Activated CD4-positive, alpha-beta T cell treated with anti-CD3 and anti-CD28 coated beads for 4 hours (primary cell): ENCODE measurements at places on chromosomes 6 and 20.

GRCh38 chr20:43755851-43756250, 29.0 kb upstream of the GTSF1L start:
- no peak for DNase-seq

- DNase-seq = no peak
Measured at GRCh38 chr6:56694002-56694401, 51.3 kb upstream of the DST start.

DNA sequence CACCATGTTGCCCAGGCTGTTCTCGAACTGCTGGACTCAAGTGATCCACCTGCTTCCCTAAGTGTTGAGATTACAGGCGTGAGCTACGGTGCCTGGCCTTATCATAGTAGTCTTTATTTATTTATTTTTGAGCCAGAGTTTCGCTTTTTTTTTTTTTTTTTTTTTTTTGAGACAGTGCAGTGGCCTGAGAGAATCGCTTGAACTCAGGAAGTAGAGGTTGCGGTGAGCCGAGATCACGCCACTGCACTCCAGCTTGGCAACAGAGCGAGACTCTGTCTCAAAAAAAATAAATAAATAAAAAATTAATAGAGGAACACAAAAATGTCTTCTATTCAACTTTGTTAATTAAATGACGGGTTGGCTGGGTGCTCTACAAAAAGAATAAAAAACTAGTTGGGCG, 12.9 kb downstream of the MAPRE1 start:
- DNase-seq = no peak

DNA sequence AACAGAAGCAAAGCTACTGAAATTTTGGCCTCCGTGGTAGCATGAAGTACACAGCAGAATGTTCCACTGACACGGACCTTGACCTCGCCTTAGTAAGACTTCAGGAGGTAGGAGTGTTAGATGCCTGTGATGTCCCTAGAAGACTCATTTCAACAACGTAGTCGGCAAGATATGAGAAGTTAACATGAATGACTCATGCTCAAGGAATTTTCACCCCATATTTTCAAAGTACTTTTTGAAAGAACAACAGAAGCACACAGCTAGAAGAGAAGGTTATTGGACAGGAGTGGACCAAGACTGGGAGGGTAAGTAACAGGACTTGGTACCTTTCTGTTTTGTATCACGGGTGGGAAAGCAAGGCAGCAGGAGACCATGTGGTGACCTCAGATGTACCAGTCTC, 78.0 kb downstream of the DZANK1 start:
- no peak for DNase-seq

DNA sequence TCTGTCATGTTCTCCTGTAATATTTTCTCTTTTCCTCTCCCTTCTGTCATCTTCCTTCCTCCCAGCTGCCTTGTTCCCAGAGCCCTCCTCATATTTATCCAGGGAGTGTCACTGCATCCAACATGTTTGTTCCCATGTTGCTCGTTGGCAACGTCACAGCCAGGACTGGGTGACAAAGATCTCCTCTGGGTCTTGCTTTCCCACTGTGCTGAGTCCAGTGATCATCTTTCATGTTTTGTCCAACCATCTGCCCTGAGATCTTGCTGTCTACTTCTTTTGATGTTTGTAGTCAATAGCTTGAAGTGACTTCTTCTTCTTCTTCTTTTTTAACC, 26.6 kb downstream of the FARS2 start:
- no peak for DNase-seq

- no peak for DNase-seq
Measured at GRCh38 chr6:153117986-153118879, 12.8 kb downstream of the RGS17 start.

GRCh38 chr20:34637245-34638038, 39.5 kb downstream of the PIGU start:
- DNase-seq = no peak

GRCh38 chr6:43759907-43760206, 10.2 kb upstream of the VEGFA start:
- no peak for DNase-seq

- no peak for DNase-seq
Measured at GRCh38 chr6:101202867-101203374, 190.6 kb upstream of the GRIK2 start.

DNA sequence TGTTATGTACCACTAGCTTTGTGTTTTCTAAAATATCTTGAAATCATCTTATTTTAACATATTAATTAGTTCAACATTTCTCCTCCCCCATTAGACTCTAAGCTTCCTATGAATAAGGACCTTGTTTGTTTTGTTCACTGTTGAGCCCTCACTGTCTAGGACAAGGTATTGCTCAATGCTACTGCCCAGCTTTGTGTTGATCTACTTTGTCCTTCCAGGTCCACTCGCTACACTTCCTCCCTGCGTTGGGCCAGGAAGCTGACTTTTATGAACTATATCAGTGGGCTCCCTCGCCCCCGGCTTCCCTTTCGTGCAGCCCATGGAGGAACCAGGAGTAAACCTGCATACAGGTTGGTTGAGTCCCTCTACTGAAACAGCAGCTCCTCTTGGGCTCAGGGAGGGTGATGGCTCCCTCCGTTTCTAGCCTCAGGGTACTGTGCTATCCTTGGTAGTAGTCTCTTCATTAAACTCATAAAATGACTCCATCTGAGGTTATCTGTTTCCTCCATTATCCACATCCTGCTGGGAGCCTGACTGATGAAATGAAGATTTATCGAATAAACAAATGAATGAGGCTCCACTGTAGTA, 272.5 kb downstream of the CLIC5 start:
- DNase-seq = no peak

DNA sequence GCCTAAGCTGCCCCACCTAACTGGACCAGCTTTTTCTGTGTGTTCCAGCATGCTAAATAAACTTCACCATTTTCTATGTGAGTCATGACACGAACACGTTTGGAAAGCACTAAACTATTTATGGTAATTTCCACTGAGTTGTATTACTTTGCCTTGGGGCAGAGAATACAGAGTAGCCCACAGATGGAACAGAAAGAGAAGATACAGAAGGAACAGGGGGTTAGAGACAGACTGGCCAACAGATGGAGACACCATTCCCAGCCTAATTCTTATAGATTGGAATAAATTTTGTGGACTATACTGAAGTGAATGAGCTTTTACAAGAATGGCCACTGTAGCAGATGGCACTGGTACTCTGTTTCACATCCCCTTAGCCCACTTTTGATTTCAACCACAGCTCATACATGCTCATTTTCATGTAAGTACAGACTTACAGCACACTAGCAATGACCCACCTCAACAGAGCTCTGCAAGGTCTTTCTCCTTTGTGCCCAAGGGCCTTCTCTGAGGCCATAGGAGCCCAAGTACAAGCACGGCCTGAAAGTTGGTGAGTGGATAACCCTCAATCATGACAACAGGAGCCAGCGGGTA, 13.1 kb upstream of the NT5DC1 start:
- DNase-seq = no peak

- DNase-seq = no peak
Measured at GRCh38 chr6:147768969-147769368, 260.5 kb downstream of the SAMD5 start.

GRCh38 chr6:166257911-166258318, 50.3 kb downstream of the PRR18 start:
- DNase-seq = no peak

- no peak for DNase-seq
Measured at GRCh38 chr20:14726591-14726990, 389.2 kb upstream of the FLRT3 start.

DNA sequence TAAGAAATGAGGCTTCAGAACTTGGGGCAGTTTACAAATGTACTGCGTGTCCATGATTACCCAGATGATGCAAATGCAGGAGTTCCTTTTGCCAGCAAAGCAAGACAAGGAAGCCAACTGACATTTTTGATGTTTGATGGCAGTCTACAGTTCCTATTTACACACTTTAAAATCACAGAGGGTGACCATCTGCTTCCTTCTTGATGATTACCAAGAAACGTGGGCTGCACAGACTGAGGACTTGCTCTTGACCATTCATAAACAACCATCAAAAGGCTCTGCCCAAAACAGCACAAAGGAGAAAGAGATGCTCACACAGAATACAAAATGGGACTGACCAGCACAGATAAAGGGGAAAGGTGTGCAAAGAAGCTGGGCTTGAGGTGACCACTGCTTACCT, 79.8 kb upstream of the TRAF3IP2 start:
- DNase-seq = no peak

GRCh38 chr6:104940893-104941728, 15.8 kb upstream of the LIN28B start:
- peak; percentile 12 for DNase-seq

- DNase-seq = no peak
Measured at GRCh38 chr6:98824902-98825599, 9.3 kb upstream of the POU3F2 start.

DNA sequence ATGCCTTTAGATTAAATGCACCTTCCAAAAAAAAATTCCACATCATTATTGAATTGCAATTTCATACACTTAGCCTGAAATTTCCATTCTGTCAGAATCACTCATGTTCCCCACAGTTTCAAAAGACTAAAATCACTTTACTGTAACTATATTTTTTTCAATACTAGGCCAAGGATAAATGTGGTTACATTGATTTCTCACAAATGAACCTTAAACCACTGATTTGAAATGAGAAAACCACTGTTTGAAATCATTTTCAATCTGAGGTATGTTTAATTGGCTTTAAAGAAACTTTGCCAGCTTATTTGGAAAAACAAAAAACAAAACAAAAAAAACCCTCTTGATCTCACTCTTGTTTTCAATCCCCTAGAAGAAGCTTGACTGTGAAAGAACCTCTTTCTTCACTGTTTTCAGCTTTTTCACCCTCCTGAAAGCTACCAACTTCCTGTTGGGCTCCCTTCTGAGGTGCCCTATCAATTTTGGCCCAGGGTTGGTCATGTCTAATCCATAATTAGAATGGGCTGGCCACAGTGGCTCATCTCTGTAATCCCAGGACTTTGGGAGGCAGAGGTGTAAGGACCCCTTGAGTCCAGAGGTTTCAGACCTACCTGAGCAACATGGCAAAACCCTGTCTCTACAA, 242.5 kb downstream of the ADGRG6 start:
- DNase-seq = no peak

- no peak for DNase-seq
Measured at GRCh38 chr6:113600551-113601339, 256.4 kb upstream of the MARCKS start.

DNA sequence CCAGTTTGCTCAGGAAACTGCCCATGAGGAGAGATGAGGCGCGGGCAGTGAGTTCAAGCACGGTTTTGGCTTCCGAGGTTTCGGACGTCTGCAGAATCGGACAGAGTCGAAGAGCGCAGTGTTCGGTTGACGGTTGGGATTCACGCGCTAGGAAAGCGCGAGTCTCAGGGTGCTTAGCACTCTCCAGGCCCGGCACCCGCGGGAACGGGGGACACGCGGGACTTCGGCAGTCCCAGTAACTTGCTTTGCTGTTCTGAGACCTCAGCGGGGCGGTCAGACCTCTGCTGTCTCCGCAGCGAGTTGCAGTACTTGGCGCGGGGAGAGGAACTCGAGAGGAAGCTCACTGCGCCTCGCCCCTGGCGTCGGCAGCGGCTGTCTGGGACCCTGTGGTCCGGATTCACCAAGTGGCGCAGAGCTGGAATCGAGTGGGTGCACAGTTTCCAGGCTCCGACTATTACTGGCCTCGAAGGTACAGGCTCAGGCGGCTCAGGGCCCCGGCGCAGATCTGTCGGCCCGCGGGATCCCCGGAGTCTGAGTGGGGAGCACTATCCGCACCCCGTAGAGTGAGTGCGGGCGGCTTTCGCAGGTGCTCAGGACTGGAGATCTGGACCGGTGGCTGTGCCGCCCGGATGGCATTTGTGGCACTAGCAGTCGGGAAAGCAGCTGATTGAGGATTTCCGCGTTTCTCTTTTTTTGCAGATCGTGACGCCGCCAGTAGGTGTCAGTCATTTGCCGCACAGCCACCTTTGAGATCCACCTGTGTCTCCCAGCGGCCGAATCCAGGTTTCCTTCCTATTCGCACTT, at the start of gene POM121L2:
Gene POM121L2, minus strand, starts transcription at position 128 of the 804 bp plus-strand sequence. Its CDS starts 103 bp downstream, at position 25.
- DNase-seq = peak; percentile 66

DNA sequence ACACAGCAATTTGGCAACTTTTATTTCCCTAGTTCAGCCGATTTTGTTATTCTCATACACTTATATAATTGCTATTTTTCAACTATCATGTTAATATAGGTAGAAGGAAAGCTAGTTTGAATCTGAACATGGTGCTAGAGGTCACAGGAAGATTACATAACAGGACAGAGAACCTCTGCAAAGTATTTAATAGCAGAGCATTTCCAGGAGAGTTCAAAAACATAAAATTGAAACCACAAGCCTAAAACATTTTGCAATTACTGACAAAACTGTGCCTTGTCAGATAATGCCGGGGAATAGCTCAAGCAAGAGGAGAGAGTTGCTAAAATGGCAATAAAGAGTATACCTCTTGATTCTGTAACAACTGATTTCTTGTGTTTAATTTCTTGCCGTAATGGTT, 70.8 kb downstream of the TFAP2B start:
- DNase-seq = no peak

DNA sequence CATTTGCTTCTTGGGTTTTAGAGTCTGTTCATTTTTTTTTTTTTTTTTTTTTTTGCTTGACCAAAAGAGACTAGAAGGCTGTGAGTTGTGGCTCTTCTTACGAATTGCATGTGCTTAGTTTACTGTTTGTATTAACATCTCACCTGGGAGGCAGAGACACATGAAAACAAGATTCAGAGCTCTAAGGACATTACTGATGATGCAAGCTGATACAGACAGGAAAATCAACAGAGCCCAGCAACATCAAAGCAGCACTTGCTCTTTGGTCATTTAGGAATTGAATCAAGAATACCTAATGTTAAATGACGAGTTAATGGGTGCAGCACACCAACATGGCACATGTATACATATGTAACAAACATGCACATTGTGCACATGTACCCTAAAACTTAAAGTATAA, 55.7 kb upstream of the HS3ST5 start:
- no peak for DNase-seq

- no peak for DNase-seq
Measured at GRCh38 chr6:16181439-16182297, 52.8 kb downstream of the MYLIP start.

GRCh38 chr20:5719861-5720403, 30.3 kb upstream of the SHLD1 start:
- no peak for DNase-seq

- DNase-seq = no peak
Measured at GRCh38 chr20:50572938-50573777, 63.0 kb downstream of the PTPN1 start.

- no peak for DNase-seq
Measured at GRCh38 chr20:4190792-4191519, 175.6 kb upstream of the RNF24 start.

- DNase-seq = peak; percentile 81
Measured at GRCh38 chr20:51531141-51531710, 11.3 kb downstream of the NFATC2 start.

- no peak for DNase-seq
Measured at GRCh38 chr6:78910010-78910409, 42.7 kb downstream of the IRAK1BP1 start.

- no peak for DNase-seq
Measured at GRCh38 chr6:79239536-79240168, 5.2 kb upstream of the HMGN3 start.

- DNase-seq = no peak
Measured at GRCh38 chr20:46682063-46682821, 7.0 kb downstream of the TP53RK start.
